Activated naive CD4-positive, alpha-beta T cell treated with Interleukin-2 at 50 U/mL for 16 hours (primary cell): ENCODE measurements at places on chromosomes 6 and 20.

GRCh38 chr6:145090801-145091585, 644.3 kb downstream of the EPM2A start:
- DNase-seq, result no peak

DNA sequence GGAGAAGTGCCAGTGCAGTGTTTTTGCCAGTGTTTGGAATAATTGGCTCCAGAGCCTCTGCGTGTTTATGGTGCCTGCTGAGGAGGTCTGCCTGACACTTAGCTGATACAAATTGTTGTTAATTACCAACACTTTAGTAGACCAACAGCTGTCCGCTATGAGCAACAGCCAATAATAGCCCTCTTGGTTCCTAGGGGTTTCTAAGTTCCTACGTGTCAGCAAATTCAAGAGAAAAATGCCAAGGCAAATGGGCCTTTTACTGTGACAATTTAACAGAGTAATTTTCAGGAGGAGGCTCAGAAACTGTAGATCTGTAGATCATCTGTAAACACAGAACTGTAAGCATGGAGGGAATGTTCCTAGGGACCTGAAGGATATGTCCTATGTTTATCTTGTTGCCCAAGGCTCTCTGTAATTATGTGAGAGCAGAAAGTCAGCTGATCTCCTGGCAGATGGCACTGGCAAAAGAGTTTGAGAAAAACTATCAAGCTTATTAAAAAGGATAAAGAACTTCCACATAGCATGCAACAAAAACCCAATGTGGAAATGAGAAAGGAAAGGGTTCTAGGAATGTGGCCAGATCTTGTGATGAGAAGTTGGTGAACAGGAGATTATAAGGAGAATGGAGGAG, 157.7 kb downstream of the GJA1 start:
- no peak for DNase-seq

DNA sequence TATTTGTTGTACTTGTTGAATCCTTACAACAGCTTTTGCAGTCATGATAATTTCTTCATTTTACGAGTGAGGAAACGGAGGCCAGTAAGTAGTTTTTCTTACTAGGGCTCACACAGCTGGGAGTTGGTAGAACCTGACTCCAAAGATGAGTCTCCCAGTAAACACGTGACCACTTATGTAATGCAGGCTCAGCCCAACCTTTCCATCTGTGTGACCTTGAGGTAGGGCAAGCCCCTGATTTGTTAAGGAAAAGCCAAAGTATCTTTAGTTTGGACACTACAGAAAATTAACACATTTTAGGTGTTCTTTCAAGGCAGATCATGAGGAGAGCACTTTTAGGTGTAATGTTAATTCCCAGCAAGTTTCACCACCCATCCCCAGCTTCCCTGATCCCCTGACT, 111.3 kb downstream of the LRRC1 start:
- no peak for DNase-seq

DNA sequence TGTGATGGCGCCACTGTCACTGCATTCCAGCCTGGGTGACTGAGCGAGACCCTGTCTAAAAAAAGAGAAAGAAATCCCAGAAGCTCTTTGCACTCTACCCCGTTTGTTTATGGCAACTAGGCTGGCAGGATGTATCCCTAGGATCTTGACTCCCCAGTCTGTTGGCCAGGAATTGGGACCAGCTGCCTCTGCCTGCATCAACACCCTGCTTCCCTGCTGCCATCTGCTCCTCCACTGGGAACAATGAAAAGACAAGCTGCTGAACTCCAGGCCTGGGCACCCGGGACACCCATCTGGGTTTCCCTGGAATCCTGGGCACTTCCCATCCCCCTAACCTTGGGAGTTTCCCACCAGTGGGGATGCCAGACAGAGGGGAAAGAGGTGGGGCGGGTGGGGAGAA, 64.9 kb downstream of the CPNE5 start:
- DNase-seq, result no peak

GRCh38 chr6:22966691-22967422, 397.5 kb downstream of the HDGFL1 start:
- no peak for DNase-seq

DNA sequence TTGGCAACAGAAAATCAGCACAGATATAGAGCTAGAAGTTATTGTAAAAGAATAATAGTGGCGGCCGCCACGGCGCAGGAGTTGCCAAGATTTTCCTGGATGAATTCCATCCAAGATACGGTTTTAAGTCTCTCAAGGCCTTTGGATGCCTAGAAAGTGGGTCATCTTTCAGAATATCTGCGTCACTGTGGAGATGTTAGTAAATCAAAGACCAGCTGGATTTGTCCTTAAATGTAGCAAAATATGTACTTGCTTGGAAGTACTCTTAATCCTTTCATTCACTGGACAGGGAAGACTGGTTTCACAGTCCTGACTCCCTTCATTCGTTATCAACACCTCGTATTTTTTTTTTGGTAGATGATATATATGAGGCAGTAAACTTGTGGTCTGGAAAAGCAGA, 83.0 kb downstream of the SLC22A3 start:
- no peak for DNase-seq
